ENCODE measurements at places on chromosomes 13 and 19.

GRCh38 chr19:14187561-14187960 lies 18.4 kb downstream of the ADGRL1 start:
- DNase-seq, result no peak

GRCh38 chr19:49368711-49369358 lies 5.2 kb downstream of the DKKL1 start:
- DNase-seq, result no peak

- DNase-seq, result peak; percentile 14
These were observed 430 bp downstream of the MAP4K1 start for GRCh38 chr19:38617283-38617763.

DNA sequence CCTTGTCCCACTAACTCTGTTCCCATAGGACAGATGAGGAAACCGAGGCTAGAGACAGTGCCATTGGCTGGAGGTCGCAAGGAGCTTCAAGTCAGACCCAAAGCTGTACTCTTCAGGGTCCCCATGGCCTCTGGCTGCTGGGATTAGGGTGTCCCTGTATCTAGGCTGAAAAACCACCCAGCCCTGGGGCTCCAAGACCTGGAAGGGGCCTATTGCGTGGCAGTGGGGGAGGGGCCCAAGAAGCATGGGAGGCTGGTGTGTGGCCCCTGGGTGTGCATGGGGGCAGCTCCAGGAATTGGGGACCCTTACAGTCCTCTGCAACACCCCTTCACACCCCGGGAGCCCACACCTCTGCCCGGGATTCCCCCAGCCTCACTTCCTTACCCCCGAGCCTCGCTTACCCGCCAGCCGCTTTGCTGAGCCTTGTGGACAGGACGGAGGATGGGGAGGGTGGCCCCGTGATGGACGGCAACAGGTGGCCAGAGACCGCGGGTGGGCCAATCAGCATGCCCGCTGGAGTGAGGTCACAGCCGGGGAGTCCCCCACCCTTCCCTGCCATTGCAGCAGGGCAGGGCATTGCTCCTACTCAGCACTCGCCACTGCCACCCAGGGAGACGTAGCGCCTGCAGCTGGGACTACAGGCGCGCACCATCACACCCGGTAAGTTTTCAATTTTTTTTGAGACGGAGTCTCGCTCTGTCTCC lies at the start of gene JSRP1:
TSS of gene JSRP1 (minus strand) at position 436 of the 704 bp plus-strand sequence. CDS start 1,103 bp downstream, outside the sequence.
- DNase-seq, result no peak

- peak; percentile 77 for DNase-seq
These were observed 990 bp downstream of the LMTK3 start for GRCh38 chr19:48510421-48511268.

DNA sequence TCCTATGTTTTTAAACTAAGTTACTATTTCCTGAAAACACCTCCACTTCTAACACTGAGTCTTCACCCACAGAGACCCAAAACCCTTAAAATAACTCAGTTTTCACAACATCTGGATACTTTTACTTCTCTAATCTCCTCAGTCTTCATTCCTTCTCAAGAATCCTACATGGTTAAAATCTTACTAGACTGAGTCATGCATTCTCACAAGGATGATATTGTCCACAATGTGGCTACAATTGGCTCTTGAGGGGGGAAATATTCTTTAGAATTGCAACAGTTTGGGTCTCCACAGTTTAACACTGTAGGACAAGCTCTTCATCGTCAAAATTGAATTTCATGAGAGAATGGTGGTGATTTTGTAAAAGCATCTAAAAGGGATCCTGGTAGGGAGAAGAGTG lies 397.1 kb downstream of the SLITRK5 start:
- no peak for DNase-seq

DNA sequence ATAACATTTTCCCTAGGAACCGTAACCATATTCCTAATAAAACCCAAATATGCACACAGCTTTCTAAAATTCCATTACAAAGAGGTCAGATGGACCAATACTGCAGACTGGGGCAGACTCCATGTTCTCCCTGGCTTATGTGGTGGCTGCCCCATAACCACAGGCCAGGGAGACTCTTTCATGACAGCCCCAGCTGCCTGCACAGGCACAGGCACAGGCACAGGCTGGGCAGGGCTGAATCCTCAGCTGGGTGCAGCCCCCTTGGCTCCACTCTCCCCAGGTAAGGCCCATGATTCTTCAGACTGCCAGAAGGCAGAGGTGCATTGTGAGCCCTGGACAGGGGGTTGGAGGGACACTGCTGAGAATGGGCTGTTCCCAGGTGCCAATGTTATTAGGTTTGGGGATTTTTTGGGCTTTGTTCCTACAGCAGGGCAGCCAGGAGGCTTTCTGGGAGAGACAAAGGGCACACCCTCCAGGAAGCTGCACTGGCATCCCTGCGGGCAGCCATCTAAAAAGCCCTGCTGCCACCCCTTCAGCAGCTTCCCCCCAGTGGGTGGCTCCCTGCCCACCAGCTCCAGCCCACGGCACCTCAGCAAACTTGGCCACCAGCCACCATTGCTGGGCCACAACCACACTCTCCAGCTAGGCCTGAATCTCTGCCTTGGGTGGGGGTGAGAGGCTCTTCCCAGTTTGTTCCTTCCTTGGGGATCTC lies 20.0 kb downstream of the DOCK9 start:
- DNase-seq, result no peak

- no peak for DNase-seq
These were observed 4.8 kb upstream of the ATF5 start for GRCh38 chr19:49924004-49924880.

DNA sequence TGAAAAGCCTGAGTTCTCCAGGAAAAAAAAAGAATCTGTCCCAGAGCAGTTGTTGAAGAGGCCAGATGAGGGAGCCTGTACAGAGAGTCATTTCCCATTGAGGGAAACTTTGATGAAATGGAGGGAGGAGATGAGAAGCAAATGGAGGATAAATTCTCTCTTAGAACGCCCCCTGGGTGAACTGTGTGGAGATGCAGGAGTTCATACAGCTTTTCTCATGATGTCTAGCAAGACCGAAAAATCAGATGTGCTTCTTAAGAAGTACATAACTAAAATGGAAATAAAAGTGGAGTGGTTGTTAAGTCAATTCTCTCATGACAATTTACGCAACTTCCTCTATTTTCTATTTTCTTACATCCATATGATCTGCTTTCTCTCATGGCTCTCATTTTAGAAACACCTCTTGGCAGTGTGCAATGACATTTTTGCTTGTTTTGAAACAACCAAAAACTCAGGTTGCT lies 1263.1 kb downstream of the PCDH9 start:
- no peak for DNase-seq

DNA sequence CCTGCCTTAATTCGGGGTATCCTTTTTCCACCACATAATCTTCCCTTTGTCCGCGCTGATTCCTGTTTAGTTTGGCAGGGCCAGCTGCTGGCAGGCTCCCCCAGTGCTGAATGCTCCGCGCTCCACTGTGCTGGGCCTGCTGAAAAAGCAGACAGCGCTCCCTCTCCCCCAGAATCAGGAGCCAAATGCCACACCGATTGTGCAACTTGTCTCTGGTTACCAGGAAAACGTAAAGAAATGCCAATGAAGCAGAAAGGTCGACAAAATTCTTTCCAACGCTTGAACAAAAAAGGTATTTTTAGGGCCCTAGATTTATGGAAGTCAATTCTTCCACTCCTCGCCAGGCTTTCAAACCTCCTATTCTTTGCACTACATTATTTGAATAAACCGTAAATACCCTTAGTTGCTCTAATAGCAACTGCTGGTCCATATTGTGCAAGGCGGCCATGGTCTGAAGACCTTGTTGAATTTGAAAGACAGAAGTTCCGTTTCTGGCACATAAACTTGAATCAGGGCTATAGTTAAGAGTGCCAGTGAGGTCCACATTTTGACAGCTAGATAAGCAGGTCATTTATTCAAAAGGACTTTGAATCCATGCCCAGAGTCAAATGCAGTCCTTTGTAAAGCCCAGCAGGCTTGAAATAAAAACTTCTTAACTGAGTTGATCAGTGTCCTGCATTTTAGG lies 206.7 kb upstream of the RFC3 start:
- DNase-seq, result no peak

- DNase-seq, result no peak
These were observed 424.8 kb downstream of the DIAPH3 start for GRCh38 chr13:59738921-59739320.

DNA sequence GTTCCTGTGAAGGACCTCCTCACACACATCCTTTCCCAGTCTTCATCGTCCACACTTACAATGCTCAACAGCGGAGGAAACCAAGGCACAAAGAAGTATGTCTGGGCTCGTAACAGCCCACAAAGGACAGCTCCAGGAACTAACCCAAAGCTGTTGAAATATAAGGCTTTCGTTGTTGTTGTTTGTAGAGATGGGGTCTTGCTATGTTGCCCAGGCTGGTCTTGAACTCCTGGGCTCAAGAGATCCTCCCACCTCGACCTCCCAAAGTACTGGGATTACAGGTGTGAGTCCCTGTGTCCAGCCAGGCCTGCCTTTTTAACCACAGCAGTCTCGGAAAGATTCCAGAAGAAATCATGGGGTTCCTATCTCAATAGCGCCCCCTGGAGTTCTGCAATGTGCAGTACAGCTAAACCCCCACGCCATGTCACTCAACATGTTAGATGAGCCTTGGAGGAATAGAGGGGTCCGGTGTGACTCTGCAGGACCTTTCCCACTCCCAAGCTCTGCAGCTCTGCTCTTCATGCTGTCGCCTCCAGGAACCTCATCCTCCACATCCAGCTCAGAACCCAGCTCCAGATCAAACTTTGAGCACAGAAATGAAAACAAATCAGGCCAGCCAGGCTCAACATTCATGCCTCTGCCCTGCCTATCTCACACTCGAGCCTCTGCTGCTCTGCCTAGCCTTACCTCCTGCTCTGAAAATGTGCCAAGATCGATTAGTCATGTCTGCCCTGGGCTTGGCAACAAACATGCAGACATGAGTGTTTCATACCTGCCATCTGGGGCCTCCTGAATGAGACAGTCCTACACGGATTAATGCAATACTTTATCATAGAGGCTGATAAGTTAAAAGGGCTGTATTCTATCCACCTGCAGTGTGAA lies 7.5 kb downstream of the PLA2G4C start:
- DNase-seq, result peak; percentile 19

DNA sequence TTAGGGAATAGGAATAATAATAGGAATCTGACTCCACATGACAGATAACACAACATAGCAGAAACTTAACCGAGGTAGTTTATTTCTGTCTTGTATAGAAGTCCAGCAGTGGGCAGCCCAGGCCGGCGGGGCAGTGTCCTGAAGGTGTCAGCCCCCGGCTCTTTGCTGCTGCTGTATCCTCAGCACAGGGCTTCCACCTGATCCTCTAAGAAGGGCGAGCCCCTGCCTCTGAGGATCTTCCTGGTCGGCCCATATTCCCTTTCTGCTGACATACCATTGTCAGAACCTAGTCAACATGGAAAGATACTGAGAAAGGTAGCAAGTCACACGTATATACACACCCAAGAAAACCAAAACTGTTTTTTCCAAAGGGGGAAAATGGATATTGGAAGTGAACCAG lies 56.2 kb upstream of the GPR183 start:
- no peak for DNase-seq

DNA sequence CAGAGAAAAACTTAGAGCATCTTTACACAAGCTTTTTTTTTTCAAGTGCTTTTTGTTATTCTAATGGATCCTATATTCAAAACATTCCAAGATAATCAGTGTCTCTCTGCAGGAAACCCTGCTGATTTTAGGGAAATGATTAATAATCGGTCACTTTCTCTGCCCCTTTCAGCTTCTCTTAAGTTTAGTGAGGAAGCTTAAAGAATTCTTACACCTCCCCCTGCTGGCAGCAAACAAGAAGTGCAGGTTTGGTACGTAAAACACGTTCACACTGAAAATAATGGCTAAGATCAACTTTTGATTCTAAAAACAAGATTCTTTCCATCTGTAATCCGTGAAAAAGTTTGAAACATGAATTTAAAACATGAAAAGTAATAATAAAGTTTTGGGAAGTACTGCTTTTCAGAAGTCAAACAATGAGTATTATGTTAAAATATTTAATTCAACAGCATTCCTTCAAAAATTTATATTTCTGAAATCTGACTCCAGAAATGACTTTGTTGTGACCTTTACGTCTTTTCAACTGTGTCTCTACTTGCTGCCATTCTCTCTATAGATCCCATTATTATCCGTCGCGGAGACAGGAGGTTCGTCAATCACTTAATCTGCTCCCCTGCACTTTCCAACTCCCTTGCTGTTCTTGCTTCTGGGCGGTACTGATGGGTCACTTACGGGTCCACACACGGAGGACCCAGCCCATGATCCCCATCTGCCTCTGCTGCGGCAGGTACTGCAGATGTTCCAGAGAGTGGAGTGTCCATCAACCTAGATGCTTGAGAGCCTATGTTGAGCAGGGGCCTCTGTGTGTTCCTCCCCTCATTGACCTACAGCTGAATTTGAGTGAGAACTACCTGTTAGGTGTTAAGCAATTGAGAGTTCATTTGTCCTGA lies 203.1 kb upstream of the EDNRB start:
- peak; percentile 31 for DNase-seq

DNA sequence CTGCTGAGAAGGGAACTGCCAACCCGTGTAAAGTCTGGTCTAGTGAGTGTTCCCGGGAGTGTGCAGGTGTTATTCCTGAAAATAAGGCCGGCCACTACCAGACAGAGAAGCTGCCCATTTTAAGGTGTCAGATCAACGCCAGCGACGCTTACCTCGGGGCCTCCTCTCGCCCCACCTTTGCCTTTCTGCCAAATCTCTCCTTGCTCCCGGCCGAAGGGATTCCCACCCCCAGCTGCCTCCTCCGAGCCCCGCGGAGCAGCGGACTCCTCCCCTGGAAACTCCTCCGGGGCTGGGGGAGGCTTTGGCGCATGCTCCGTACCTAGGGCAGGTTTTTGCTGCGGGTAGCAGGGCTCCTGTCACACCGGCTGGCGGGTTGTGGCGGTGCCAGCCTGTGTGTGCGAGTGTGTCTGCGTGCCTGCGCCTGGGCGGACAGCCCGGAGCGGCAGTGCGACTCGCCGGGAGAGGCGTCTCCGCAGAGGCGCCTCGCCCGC lies at the start of gene HS6ST3:
TSS of gene HS6ST3 (plus strand) at position 359 of the 491 bp plus-strand sequence.
- no peak for DNase-seq

DNA sequence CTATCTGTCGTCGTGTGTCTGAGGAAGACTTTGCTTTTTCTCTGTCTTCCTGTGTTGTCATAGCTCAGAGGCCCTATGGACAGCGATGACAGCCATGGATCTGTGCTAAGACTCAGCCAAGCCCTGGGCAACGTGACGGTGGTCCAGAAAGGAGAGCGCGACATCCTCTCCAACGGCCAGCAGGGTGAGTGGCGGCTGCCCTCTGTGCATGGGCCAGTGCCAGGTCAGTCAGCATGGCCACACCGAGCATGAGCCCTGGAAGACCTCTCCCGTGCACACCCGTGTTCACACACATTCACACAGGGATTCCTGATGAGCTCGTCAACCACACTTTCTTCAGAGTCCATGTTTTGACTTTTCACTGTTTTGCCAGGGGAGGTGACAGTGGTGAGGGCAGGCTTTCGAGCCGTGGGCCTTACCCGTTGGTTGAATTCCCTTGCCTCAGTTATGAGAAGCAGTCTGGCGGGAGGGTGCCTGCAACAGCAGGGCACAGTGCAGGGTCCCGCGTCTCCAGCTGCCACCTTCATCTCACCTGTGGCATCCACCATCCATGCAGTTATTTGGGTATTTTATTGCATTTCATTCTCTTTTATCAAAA lies 20.2 kb downstream of the NAXD start:
- DNase-seq, result no peak

GRCh38 chr13:68666774-68667397 lies 1436.8 kb upstream of the PCDH9 start:
- no peak for DNase-seq

GRCh38 chr13:57843521-57843920 lies 212.0 kb downstream of the PCDH17 start:
- no peak for DNase-seq

All from CD4-positive, alpha-beta T cell treated with Interleukin-6 at 100 ng/mL for 8 hours (primary cell).